ENCODE measurements at places on chromosomes 6 and 20.

- DNase-seq, result no peak
These were observed 43.5 kb downstream of the TTI1 start for GRCh38 chr20:37989601-37990295.

DNA sequence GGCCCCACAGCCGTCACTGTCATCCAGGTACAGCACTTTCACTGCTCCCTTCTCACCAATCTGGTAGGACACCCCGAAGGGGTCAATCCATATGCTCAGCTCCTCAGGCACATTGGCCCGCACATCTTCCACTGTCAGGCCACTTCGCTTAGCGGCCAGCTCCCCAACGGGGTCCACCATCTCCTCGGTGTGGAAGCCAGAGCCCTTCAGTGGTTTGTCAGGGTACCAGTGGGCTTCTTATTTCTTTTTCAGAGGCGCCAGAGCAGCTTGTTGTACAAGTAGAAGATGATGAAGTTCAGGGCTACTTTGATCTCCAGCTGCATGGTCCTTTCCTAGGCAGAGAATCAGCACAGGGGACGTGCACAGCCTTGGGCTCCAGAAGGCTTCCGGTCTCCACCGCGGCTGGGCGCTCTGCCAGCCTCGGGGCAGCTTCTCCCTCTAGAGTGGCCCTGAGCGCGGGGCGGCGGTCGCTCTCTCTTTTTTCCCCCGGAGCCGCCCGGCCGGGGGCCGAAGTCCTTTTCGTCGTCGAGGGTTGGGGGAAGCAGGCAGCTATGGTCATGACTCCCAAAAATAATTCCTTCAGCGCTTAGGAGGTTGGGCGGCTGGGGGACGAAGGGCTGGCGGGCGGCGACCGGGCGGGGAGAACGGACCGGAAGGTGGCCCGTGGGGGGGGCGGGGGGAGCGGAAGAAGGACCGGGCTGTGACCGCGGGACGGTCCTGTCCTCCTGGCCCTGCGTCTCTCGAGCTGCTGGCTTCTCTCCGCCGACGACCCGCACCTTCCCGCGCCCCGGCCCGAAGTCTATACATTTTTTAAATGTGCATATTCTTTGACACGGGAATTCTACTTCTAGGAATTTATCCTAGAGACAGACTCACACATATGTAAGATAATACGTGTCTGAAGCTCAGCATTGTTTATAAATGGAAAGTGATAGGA lies 6.5 kb upstream of the ZSCAN9 start:
- peak; percentile 81 for DNase-seq

DNA sequence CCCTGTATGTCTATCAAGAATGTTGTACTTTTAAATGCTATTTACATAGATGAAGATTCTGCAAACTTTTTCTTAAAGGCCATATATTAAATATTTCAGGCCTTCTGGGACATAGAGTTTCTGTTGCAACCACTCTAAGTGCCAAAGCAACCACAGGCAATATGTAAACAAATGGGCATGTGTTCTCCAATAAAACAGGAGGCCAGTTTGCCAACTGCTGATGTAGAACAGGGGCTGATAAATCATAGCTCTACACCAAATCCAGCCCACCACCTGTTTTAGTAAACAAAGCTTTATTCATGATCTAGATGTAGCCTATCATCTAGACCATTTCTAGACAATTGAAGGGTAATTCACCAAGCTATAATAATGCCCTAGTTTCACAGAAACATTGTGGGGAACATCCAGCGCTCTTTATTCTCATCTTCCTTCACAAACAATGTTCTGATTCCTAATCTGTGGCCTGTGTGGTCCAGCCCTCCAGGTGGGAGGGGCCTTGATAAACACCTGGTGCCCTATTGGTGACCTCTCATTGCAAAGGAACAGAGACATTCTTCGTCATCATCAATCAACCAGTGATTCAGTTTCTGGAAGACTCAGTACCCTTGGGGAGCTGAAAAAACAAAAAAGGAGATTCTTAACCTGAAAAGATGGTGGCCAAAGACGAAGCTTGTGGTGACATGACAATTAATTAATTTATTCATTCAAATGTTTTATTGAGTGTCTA lies 80.2 kb downstream of the PREP start:
- DNase-seq, result no peak

DNA sequence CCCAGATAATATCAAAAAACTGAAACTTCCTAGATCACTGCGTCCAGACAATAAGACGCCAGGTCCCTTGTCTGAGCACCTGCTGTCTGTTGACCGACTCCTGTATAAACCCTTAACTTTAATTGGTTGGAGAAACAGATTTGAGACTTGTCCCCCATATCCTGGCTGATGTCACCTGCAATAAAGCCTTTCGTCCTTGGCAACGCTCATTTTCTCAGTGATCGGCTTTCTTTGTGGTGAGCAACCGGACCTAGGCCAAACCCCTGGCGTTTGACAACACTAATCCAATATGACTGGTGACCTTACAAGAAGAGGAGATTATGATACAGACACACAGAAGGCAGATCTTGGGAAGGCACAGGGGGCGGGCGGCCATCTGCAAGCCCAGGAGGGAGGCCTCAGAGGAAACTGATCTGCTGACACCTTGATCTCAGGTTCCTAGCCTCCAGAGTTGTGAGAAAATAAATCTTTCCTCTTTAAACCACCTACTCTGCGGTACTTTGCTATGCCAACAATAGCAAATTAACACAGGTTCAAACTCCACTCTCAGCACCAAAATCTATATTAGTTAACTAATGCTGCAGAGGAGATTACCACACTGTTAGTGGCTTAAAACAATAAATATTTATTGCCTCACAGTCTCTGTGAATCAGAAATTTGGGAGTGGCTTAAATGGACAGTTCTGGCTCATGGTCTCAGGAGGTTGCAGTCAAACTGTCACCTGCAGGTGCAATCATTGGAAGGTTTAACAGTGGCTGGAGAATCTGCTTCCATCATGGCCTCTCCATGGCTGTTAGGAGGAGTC lies 178.7 kb downstream of the OTOR start:
- no peak for DNase-seq

DNA sequence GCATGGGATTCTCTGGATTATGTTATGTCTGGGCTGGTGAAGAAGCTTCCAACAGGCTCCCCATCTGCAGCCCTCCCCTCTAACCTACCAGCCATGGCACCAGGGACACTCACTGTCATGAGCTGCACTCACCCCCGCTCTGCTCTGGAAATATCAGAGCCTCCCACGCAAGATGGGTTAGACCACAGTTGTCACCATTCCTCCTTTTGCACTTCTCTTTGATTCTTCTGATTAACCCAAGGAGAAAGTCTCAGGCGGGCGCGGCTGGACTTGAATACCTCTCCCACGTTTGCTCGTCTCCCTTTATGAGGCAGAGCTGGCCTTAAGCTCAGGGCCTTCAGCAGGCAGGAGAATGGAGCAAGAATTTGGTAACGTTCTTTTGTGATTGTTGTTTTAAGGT lies 128.1 kb downstream of the CEBPB start:
- no peak for DNase-seq

DNA sequence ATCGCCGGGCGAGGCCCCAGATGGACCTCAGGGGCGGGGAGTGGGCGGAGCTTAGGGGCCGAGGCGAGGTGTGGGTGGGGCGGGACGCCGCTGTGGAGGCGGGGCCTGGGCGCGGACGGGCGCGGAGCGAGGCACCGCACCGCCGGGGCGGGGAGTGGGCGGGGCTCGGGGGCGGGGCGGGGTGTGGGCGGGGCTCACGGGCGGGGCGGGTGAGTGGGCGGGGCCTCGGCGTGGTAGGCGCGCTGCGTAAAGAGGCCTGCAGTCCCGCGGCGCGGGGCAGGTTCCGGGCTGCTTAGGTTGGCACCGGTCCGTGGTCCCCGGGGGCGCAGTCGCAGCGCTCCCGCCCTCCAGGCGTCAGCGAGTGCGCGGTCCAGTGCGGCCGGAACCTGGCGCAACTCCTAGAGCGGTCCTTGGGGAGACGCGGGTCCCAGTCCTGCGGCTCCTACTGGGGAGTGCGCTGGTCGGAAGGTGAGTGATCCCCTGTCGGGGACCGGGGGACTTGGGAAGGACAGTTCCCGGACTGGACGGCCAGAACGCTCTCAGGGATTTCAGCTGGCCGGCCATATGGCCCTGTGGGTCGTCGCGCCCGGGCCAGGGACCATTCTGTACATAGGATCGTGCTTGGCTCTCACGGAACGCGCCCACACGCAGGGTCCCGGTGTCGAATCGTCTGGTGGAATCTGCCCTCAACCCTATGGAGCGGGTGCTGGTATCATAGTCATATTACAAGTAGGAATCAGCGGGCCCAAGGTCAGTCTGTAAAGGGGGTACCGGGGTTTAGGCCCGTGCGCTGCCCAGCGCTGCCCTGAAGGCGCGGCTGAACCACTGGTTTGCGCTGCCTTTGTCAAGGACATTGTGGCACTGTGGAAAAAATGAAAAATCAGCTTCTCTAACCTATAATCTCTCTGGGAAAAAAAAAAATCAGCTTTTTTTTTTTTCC lies at the start of gene NQO2:
Gene NQO2 (plus strand): TSS at position 277 of the 940 bp plus-strand sequence. CDS start 6,659 bp downstream, outside the sequence.
- peak; percentile 94 for DNase-seq

DNA sequence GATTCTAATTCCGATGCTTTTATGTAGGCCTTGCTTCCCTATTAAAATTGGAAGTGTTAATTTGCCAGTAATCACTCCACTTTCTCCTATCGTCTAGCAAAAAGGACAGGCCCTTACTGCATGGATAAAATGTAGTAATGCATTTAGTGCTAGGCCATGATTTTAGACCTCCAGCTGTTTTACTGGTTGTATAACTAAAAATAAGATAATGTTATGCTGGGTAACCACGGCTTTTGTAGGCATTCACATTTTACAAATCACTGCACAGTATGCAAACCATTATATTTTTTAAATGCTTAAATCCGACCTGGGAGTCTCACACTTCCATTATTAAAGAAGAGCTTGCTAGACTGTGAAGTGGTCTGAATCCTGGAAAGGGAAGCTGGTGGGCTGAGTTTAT lies 179.5 kb downstream of the TFAP2A start:
- DNase-seq, result no peak

GRCh38 chr6:153038378-153039057 lies 36.0 kb upstream of the MTRF1L start:
- no peak for DNase-seq

DNA sequence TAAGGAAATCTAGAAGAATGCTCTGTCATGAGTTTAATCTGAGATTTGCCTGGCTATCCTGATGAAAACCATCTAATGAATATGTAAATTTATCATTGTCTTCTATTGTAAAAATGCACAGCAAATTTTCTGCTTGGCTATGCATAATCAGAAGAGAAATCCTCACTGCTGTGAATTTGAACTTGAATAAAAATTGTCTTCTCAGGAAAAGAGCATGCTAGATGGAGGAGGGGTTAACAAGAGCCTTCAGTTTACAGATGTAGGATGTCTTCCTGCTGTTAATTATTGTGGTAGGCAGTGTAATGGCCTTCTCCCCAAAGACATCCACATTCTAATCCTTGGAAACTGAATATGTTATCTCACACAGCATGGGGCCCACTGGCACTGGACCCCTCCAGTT lies 45.8 kb downstream of the ANKEF1 start:
- DNase-seq, result no peak

GRCh38 chr20:47224300-47224791 lies 132.2 kb downstream of the ZMYND8 start:
- no peak for DNase-seq

GRCh38 chr20:58906894-58907293 lies 54.4 kb downstream of the GNAS start:
- peak; percentile 51 for DNase-seq

- no peak for DNase-seq
These were observed 20.0 kb downstream of the PLA2G7 start for GRCh38 chr6:46715141-46715540.

- no peak for DNase-seq
These were observed 21.8 kb upstream of the BTBD3 start for GRCh38 chr20:11895861-11896387.

- DNase-seq, result no peak
These were observed 4.8 kb downstream of the BCAS1 start for GRCh38 chr20:54065601-54066038.

DNA sequence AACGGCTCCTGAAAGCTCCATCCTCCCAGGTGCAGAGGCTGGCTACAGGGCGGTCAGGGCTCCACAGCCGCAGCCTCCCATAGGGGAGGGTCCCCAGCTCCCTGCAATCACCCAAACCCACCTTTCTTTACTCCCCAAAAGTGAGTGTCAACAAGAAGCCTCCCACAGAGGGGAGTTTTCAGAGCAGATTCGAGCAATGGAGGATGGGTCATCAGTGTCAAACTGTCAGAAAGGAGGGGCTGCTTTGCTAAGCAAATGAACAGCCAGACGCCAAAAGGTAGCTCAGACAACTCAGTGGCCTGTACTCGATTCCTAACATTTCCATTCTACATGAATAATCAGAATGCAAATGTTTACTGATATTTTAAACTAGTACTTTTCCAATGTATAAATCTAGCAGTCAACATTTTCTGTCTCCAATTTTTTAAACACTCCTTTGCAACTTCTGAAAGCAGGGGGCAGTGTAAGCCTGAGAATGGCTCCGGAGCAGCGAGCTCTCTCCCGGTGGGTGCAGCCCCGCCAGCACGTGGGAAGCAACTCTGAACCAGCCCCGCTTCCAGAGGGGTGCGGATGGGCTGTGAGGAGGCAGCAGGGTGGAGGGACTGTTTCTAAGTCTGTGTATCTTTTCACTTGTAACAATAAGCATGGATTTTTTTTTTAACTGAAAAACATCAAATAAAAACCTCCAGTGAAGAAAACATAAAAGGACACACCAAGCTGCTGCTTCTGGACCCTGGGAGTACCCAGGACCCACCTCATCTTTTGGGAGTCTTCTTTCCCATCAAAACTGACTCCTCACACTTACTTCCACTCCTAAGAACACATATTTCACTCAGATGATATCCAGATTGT lies 54.9 kb downstream of the TAF4 start:
- DNase-seq, result peak; percentile 89

DNA sequence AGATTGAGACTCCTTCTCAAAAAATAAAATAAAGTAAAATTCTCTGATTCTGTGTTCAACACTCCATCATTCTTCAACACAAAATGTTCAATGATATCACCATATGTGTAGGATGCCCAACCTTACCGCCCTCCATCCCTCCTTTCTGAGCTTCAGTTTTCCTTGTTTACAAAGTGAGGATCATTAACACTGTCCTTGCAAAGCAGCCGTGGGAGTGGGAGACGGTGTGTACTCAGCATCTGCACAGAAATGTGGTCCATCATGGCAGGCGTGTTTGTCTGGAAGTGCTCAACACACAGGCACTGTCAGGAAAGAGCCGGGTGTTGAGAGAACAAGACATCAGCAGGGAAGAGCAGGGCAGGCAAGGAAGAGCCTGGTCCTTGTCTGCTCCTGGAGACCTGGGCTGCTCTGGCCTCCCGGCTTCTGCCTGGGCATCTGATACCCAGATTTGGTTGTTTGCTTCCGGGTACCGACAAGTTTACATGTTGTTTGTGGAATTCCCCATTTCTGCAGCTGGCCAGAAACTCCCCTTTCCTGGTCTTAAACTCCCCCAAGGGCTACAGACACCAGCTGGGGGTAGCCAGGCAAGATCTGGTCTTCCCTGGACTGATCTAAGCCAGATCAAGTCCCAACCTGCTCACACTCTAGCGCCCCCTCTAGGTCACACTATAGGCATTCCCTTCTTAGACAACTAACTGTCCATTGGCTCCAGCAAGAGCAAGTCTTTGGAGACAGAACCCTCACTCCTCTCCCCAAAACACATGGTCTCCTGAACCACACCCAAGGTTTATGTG lies 26.7 kb upstream of the TTPAL start:
- peak; percentile 82 for DNase-seq

DNA sequence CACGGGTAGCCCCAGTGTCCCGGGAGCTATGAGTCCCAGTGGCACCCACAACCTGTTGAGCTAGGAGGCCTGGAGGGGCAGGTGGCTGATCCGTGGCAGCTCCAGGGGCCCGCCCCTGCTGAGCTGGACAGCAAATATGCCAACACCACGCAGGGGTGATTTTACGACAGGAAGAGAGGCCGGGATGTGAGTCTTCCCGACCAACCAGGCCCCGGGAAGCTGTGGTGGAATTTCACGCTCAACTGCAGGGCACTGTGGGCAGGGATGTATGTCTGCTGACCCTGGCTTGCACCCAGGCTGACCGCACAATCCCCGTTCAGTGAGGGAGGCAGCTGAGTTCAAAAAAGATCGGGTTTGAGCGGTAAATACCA lies 183.9 kb downstream of the ERMARD start:
- no peak for DNase-seq
